ENCODE measurements at places on chromosomes 5 and 9.
A peak's percentile ranks its signal among the peaks of the same experiment; 100 is the strongest.

DNA sequence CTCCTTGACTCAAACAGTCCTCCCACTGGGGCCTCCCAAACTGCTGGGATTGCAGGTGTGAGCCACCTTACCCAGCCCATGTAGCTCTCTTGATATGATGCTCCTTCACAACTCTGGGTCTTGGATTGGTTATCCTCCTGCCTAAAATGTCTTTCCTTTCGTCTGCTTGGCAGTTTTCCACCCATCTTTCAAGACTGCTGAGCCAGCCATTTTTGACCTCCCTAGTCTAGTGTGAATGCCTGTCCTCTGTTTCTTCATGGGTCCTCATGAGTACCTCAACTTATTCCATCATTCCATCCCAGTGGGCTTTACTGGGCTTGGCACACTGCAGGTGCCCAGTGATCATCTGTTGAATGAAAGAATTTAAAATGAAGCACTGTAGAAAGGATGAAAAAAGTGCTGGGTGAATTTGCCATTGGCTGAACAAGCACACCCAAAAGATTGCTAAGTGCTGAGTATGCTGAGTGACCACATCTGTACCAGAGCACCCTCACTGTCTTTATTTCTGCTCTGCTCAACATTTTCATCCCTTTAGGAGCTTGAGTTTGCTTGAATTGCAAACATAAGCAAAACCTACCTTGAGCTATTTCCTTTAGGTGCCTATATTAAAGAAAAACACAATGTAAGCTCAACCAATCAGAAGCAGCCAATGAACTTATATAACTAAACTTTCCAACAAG lies 84.8 kb upstream of the FAM169A start:
- no peak overlapping the region for H3K4me3 ChIP-seq
- H3K36me3 ChIP-seq, result no peaks in the 10 kb centered on the region
- H3K27ac ChIP-seq, result no peak overlapping the region
- peaks cover 17% of the 10 kb centered on the region for H3K27me3 ChIP-seq

- DNase-seq, result no peak
- no peaks in the 10 kb centered on the region for H3K27me3 ChIP-seq
- no peak overlapping the region for H3K27ac ChIP-seq
Measured at GRCh38 chr9:106310782-106311181, 552.2 kb upstream of the ZNF462 start.

DNA sequence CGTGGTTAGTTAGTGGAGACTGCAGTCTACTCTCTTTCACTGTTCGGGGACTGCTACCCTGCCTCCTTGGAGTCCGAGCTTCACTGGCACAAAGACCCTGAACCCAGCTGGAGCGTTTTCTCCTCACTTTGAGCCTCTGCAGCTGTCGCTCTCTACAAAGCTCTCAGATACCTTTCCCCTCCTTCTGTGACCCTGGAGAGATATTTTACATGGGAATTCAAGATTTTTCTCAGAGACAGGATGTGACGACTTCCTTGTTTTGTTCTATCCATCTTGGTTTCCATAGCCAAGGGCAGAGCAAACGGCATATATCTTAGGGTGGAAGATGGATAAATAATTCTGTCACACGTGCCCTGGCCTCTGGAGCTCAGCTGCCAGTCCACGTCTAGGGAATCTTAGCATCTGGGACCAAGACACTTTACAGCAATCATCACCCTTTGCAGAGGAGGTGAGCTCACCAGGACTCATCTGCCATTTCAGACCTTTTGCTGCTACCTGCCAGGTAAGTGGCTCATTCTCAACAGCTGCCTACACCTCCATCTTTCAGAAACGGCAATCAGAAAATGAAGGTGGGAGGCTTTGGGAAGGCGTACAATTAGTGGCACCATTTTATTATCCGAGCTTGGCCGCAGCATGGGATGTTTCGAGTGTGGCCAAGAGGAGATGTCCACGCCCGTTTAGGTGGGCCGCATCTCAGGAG lies at the start of gene BTNL9:
BTNL9 (plus strand) TSS at position 336 of the 700 bp plus-strand sequence. CDS start 5,224 bp downstream, outside the sequence.
- peaks cover 3% of the 10 kb centered on the region for H3K36me3 ChIP-seq
- H3K27me3 ChIP-seq, result peaks cover 68% of the 10 kb centered on the region
- peaks cover 6% of the 10 kb centered on the region for H3K4me1 ChIP-seq
- H3K4me3 ChIP-seq, result no peak within 1 kb of the TSS

- DNase-seq, result no peak
- H3K36me3 ChIP-seq, result peaks cover 11% of the 10 kb centered on the region
- no peak overlapping the region for H3K4me3 ChIP-seq
- H3K27me3 ChIP-seq, result no peaks in the 10 kb centered on the region
Measured at GRCh38 chr5:138945421-138946240, 70.5 kb upstream of the LRRTM2 start.

- peak overlapping the region; percentile 99 for H3K27ac ChIP-seq
- no peak for DNase-seq
- peak overlapping the region; percentile 98 for H3K4me3 ChIP-seq
- peaks cover 34% of the 10 kb centered on the region for H3K4me1 ChIP-seq
Measured at GRCh38 chr5:133967698-133968203, 674 bp downstream of the C5orf15 start.

DNA sequence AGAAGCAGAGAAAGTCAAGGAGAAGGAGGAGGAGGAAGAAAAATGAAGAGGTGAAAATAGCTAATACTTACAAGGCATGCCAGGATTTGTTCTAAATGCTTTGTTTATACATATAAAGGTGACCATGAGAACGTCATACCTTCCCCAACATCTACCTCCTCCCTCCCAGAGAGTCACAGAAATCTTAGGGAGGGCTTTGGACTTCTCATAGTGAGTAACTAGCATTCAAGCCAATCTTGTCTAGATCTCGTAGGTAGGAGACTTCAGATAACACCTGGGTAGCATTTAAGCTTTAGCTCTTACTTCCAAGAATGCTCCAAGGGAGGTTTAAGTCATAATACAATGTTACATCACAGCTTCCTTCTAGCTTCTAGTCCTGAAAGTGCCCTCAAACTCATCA lies 36.5 kb upstream of the GPBP1 start:
- peaks cover 11% of the 10 kb centered on the region for H3K27me3 ChIP-seq
- H3K27ac ChIP-seq, result no peak overlapping the region
- peaks cover 4% of the 10 kb centered on the region for H3K4me1 ChIP-seq
- no peak overlapping the region for H3K4me3 ChIP-seq

DNA sequence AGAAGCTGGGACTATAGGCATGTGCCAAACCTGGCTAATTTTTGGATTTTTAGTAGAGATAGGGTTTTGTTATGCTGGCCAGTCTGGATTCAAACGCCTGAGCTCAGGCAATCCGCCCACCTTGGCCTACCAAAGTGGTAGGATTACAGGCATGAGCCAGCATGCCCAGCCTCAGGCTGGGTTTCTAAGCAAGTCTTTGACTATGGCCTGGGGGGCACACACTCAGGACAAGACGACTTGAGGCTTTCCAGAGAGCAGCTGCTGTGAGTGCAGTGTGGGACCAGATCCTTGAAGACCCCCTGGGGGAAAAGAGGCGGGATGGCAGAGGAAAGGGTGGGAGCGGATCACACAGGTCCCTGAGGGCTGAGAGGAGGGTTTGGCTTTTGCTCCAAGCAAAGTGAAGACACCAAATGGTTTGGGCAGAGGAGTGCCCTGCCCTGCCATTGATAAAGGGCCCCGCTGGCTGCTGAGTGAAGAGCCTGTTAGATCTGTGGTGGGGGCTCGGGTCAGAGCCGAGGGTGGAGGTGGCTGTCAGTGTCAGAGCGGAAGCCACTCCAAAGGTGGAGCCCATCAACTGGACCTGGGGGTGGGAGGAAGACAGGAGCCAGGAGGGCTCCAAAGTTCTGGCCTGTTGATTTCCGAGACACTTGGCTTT lies 46.8 kb upstream of the FUBP3 start:
- H3K27ac ChIP-seq, result no peak overlapping the region
- H3K4me3 ChIP-seq, result no peak overlapping the region
- no peaks in the 10 kb centered on the region for H3K36me3 ChIP-seq
- peaks cover 50% of the 10 kb centered on the region for H3K27me3 ChIP-seq
- no peak for DNase-seq

- no peak overlapping the region for H3K4me3 ChIP-seq
- no peaks in the 10 kb centered on the region for H3K27me3 ChIP-seq
- H3K27ac ChIP-seq, result no peak overlapping the region
Measured at GRCh38 chr9:32565967-32566366, 7.0 kb downstream of the NDUFB6 start.

GRCh38 chr5:155689406-155689805 lies 637.6 kb upstream of the SGCD start:
- peaks cover 11% of the 10 kb centered on the region for H3K27me3 ChIP-seq
- H3K4me3 ChIP-seq, result no peak overlapping the region
- H3K27ac ChIP-seq, result no peak overlapping the region
- no peak for DNase-seq
- no peaks in the 10 kb centered on the region for H3K4me1 ChIP-seq

GRCh38 chr5:81971111-81971711 lies 612 bp upstream of the ATG10 start:
- DNase-seq, result no peak
- peaks cover 18% of the 10 kb centered on the region for H3K4me1 ChIP-seq
- peaks cover 2% of the 10 kb centered on the region for H3K36me3 ChIP-seq
- peak overlapping the region; percentile 98 for H3K27ac ChIP-seq
- no peaks in the 10 kb centered on the region for H3K27me3 ChIP-seq
- peak overlapping the region; percentile 99 for H3K4me3 ChIP-seq

GRCh38 chr5:91362935-91363334 lies 20.2 kb downstream of the ARRDC3 start:
- H3K36me3 ChIP-seq, result no peaks in the 10 kb centered on the region
- no peak overlapping the region for H3K27ac ChIP-seq
- H3K27me3 ChIP-seq, result no peaks in the 10 kb centered on the region

DNA sequence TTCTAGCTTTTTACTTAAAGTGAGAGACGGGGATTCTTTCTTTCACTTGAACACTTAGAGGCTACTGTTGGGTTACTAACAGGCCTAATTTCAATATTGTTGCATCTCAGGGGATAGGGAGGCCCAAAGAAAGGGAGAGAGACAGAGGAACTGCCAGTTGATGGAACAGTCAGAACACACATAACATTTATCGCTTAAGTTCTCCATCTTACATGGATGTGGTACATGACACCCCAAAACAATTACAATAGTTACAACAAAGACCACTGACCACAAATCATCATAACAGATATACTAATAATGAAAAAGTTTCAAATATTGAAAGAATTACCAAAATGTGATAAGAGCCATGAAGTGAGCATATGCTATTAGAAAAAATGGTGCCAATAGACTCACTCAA lies 4.3 kb upstream of the RIC1 start:
- DNase-seq, result no peak
- H3K4me1 ChIP-seq, result peaks cover 26% of the 10 kb centered on the region
- H3K36me3 ChIP-seq, result peaks cover 2% of the 10 kb centered on the region
- H3K27ac ChIP-seq, result peak overlapping the region; percentile 80
- no peaks in the 10 kb centered on the region for H3K27me3 ChIP-seq
- H3K4me3 ChIP-seq, result no peak overlapping the region

DNA sequence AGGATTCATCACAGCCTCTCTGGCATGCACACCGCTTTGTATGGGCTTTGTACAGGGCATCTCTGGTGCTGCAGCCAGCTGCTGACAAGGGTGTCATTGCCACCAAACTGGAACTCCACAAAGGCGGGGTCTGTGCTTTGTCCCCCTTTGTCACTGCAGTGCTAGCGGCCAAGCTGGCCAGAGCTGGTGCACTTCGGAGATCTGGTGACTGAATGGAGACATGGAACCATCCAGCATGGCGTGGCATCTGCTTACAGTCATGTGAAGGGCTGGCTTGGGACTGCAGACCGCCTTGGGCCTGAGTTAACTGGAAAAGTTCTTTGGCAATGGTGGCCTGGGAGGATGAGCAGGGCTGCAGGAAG lies 18.7 kb upstream of the COL5A1 start:
- no peaks in the 10 kb centered on the region for H3K4me1 ChIP-seq
- DNase-seq, result no peak
- H3K36me3 ChIP-seq, result no peaks in the 10 kb centered on the region
- H3K4me3 ChIP-seq, result no peak overlapping the region
- peaks cover 61% of the 10 kb centered on the region for H3K27me3 ChIP-seq

DNA sequence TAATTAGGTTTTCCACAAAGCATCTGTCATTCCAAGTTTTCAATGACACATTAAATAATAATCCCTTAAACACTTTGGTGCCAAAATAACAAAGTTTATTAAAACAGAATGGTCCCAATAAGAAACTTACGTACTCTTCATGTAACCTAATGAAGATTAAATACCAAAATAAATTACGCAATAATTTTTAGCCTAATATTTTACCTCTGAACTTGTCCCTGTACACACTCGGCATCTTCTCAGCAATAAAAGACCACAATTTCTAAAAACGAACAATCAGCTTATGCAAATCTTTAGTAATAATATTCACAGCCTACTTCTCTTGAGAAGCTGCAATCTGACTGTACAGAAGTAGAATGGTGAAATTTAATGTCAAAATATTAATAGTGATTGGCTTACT lies 163.6 kb downstream of the ZDHHC21 start:
- no peaks in the 10 kb centered on the region for H3K36me3 ChIP-seq
- H3K27ac ChIP-seq, result no peak overlapping the region
- H3K4me1 ChIP-seq, result peaks cover 3% of the 10 kb centered on the region
- peaks cover 40% of the 10 kb centered on the region for H3K27me3 ChIP-seq
- no peak overlapping the region for H3K4me3 ChIP-seq

- DNase-seq, result no peak
- H3K36me3 ChIP-seq, result no peaks in the 10 kb centered on the region
- no peak overlapping the region for H3K4me3 ChIP-seq
- H3K4me1 ChIP-seq, result no peaks in the 10 kb centered on the region
- no peaks in the 10 kb centered on the region for H3K27me3 ChIP-seq
- H3K27ac ChIP-seq, result no peak overlapping the region
Measured at GRCh38 chr5:21125238-21125983, 1137.4 kb upstream of the CDH18 start.

DNA sequence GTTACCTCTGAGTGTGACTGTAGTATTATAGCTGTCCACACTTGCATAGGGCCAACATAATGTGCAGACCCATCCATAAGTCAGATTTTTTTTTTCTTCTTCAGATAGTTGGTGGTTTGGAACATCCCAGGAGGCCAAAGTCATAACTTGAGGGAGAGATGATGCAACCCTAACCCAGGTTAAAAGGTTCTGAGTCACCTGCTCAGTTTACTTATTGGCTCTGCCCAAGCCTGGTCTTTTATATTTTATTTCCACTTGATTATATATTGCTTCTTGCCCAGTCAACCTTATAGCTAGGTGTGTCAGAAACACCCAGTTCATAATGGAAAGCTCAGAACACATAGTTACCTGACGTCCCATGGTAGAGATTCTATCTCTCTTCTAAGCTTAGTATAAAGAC lies 113.1 kb upstream of the PCSK1 start:
- H3K27me3 ChIP-seq, result no peaks in the 10 kb centered on the region
- no peak overlapping the region for H3K27ac ChIP-seq
- H3K4me1 ChIP-seq, result peaks cover 11% of the 10 kb centered on the region
- no peak overlapping the region for H3K4me3 ChIP-seq
- DNase-seq, result no peak
- H3K36me3 ChIP-seq, result no peaks in the 10 kb centered on the region

GRCh38 chr5:172769616-172770373 lies 1.2 kb downstream of the DUSP1 start:
- H3K27ac ChIP-seq, result peak overlapping the region; percentile 100
- peaks cover 58% of the 10 kb centered on the region for H3K4me1 ChIP-seq
- DNase-seq, result no peak
- peaks cover 7% of the 10 kb centered on the region for H3K27me3 ChIP-seq
- H3K4me3 ChIP-seq, result peak overlapping the region; percentile 93

DNA sequence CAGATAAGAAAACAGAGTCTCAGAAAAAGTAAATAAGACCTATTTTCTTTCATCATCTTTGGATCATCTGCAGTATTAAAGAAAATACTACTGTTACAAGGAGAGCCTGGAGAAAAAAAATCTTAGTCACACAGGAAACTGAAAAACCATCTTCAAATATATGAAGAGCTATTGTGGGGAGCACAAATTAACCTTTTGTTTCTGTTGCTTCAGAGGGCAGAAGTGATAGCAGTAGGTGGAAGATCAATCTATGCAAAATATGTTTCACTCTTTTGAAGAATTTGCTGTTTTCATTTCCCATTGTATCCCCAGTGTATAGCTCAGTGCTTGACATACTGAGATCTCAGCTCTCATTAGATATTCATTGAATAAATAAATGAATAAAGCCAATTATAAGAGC lies 13.1 kb upstream of the CEMIP2 start:
- H3K4me3 ChIP-seq, result no peak overlapping the region
- H3K27me3 ChIP-seq, result no peaks in the 10 kb centered on the region
- DNase-seq, result no peak
- H3K4me1 ChIP-seq, result peaks cover 25% of the 10 kb centered on the region

Measured in T-helper 17 cell (primary cell).